ENCODE measurements at places on chromosomes 1 and 21.

DNA sequence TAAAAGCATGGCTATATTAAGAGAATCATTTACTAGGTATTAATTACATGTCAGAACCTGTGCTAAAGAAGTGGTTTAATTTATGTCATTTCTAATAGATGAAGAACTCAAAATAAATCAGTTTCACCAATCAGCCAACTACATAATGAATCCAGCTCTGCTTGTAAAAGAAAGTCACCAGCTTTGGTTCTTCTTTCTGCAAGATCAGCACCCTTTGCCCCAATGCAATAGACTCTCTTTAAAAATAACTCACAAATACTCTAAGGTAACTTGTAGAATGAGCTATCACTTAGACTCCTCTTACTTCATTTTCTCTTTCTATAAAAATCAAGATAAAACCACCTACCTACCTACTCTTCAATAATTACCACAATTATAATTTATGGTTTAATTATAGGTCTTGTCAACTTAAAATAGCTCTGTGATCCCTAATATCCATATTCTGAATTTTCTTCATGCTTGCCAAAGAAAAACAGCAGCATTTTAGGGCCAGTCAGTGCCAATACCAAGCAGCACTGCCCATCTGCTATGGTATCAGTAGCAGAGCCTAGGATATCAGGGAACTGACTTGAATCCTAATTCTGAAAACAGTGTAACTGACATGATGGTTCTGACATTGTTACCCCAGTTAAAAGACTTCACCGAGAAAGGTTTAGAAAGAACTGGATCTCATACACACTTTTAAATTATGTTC, 11.3 kb downstream of the SLC19A2 start:
- DNase-seq: no peak

DNA sequence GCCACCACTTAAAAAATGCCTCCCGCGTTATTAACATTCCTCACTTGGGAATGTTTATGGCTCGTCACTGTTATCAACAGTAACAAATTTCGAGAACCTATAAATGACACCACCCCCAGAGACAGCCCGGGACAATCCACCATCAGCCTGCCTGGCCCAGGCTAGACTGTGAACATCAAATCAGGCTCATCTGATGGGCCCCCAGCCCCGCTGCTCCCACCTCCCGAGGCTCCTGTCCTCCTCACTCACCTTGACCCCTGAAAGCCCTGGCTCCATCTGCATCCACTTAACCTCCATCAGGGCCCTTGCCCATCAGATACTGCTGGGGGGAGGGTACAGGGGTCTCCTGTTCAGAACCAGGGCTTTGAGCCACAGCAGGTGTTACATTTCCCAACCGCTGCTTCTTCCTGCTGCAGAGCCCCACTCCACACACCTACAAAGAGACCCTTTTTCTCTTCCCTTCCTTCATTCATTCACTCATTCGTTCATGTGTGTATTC, 156.5 kb upstream of the VAMP3 start:
- no peak for DNase-seq

DNA sequence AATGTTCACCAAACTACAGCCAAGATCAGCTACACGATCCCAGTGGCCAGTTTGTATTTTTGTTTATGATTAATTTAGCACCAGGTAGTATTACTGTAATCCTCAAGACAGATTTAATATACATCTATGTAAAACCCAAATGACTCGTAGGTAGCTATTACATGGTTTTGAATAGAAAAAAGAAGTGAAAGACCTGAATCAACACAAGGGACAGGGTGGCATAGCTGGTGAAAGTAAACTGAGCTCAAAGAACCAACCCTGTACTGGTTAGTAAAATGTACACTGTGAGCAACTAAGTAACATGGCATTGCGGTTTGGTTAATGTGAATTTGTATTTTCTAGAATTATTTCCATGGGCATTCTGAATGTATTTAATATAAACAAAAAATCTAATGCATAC, 8.8 kb downstream of the GPATCH2 start:
- no peak for DNase-seq

GRCh38 chr1:228140724-228141225, 696 bp downstream of the GUK1 start:
- DNase-seq: no peak

GRCh38 chr21:36005018-36005417, 55.3 kb downstream of the SETD4 start:
- no peak for DNase-seq

DNA sequence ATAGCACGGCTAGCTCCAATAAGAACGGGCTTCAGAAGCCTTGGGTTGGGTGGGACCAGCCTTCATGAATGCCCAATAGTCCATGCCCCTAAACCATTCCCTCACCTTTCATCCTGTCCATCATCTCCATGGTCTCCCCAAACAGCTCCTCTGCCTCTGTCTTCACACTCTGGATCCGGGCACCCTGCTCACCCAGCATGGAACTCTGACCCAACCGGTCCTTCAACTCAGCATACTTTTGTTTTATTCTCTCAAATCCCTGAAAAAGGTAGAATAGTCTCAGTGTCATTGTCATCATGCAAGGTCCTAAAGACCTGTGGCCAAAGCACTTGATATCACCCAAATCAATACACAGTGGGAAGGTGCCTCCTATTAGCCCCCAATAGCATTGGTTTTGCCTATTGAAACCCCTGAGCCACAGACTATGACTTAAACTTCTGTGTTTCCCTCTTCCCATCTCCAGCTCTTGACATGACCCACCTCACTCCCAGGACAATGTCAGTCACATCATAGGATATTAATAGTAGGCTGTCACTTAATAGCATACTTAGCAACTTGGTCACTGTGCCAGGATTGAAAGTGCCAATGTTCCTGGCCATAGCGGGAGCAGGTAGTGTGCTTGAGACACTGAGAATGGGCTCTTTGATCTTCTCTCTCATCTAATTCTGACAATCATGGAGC, 33.0 kb downstream of the CAMK1G start:
- DNase-seq: no peak

DNA sequence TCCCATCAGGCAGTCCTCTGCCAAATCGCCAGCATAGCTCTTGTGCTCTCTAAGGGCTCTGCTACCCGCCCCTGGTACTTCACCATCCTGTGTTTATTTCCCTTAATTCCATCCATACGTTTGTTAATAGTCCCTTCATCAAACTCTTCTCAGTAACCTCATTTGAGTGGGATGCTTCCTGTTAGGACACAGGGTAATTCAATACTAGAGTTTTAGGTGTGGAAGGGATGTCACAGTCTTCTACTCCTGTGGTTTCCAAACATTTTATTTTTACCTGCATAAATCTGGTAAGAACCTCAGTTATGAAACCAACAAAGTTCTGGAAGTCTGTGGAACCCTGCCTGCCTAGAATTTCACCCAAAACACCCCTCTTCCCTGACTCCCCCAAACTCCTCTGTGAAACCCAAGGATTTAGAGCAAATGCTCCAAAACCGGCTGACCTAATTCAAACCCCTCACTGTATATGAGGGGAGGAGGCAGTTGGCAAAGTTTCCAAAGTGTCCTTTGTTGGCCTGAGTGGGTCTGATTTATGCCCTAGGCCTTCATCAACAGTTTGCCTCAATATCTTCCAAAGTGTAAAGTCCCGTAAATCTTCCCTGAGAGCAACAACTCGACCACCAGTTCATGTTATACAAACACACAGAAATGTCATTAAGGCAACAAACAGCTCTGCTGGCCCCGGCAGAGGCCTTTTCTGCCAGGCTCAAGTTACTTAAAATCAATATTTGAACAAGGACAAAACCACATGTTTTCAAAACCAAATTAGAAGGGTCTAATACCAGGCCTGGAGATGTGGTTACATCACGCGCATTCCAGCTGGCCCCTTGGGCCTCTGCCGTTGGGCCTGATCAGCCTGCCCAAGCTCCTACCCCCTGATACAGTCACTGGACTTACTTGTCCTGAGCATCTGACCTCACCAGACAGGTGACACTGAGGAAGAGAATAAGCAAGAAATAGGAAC, 82.4 kb upstream of the FGGY start:
- DNase-seq: no peak

Measured in stimulated activated CD8-positive, alpha-beta memory T cell treated with anti-CD3 and anti-CD28 coated beads, Interleukin-7, amount 100 ng/mL, for 1 hour (primary cell).